ENCODE measurements at places on chromosomes 6 and 20.

- peak; percentile 40 for DNase-seq
Measured at GRCh38 chr6:10951675-10952282, 64.9 kb downstream of the SYCP2L start.

GRCh38 chr6:24522228-24523176 is 27.7 kb downstream of the ALDH5A1 start:
- DNase-seq: no peak

- no peak for DNase-seq
Measured at GRCh38 chr6:105005451-105005850, 48.5 kb downstream of the LIN28B start.

- no peak for DNase-seq
Measured at GRCh38 chr6:32658268-32658897, 8.1 kb downstream of the HLA-DQB1 start.

DNA sequence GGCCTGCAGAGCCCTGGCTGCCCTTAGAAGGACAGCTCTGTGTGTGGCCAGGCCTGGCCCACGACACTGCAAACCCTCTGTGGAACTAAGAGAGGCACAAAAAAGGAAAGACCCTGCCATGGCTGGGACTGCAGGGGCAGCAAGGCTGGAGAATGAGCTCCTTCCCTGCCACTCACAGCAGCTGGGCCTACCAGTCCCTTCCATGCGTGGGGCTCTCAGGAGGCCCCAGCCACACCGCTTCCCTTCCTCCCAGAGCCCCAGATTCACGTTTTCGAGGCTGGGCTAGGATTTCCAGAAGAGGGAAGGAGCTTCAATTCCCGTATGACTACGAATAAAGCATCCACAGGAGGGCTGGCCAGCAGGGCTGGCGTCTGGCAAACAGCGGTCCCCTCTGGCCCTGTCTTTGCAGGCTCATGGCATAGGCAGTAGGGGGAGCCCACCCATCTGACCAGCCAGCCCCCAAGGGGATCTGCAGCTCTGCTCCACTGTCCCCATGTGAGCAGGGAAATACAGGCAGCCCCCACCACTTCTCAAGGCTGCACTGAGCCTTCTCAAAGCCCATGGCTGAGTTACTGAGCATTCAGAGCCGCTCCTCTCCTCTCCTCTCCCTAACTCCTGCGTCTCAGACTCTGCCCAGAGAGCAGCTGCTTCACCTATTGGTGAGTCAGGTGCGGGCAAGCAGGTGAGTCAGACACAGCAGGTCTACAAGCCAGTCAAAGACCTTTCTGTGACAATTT is 53.1 kb downstream of the NINL start:
- DNase-seq: no peak

GRCh38 chr6:125814481-125814880 is 23.7 kb downstream of the NCOA7 start:
- no peak for DNase-seq

- DNase-seq: no peak
Measured at GRCh38 chr20:49276961-49277785, 684 bp downstream of the ZNFX1 start.

Measured in AG04449 (cell line).